ENCODE measurements at places on chromosomes 4 and X.

- peak; percentile 41 for DNase-seq
Measured at GRCh38 chrX:110317061-110317819, 645 bp downstream of the AMMECR1 start.

- no peak for DNase-seq
Measured at GRCh38 chr4:113007151-113007550, 42.3 kb upstream of the ANK2 start.

- no peak for DNase-seq
Measured at GRCh38 chrX:54029529-54030143, 14.6 kb downstream of the PHF8 start.

- no peak for DNase-seq
Measured at GRCh38 chr4:186723292-186724057, at the start of gene FAT1. TSS of gene FAT1 (minus strand) at chr4:186723856. CDS start at chr4:186709827, 14,029 bp downstream.

DNA sequence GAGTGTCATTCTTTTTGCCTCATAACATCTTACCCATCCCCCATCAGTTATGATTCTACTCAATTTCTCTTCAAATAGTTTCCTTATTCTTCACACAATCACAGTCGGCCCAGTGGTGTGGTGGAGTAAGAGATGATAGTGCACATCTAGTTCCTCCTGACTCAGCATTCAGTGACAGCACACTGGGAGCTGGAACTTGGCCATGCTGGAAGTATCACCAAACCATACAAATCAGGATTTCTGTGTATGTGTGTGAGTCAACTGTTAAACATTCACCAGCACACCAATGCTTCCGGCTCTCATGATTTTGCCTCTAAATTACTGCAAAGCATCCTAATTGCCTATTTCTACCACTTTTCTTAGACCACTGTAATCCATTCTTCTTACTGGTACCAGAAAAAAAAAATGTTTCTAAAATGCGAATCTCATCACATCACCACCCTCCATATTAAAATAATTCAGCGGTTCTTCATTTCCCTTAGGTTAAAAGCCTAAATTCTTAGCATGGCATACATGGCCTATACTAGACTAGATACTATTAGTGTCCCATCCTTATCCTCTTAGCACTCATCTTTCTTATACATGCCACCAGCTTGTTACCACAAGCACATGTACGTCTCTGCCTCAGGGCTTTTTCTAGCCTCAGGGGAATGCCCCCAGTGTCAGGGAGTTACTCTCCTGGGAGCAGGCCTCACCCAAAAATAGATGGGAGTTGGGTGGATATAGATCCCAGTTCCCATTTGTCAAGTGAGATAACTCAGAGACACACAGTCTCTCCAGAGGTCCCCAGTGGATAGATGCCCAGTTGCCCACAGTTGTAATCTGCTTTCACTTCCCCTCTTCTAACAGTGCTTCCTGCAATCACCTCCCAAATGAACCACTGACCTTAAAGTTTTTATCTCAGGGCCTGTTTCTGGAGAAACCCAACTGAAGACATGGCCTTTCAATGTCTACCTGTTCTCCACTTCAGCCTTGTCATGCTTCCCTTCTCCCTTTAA is 49.2 kb upstream of the DDX53 start:
- DNase-seq: no peak

GRCh38 chr4:2103843-2104547 is 44.9 kb downstream of the NAT8L start:
- DNase-seq: no peak

- no peak for DNase-seq
Measured at GRCh38 chr4:13865871-13866669, 238.5 kb upstream of the BOD1L1 start.

- no peak for DNase-seq
Measured at GRCh38 chr4:169367826-169368225, 97.1 kb upstream of the SH3RF1 start.
